Spinal cord (tissue), 10 donors: ENCODE measurements at places on chromosomes 5 and 9.

DNA sequence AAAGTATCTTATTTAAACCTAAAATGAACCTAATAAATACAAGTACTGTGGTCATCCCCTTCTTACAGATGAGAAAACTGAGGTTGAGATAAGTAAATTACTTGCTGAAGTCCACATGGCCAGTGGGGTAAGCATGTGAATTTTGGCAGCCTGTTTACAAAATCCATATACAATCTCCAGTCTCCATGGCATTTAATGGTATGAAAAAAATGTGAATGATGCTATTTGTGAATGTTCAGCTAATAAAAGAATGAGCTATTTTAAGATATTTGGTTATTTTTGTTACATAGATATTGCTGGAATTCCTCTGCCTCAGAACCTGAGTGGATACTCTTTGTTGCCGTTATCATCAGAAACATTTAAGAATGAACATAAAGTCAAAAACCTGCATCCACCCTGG is 19.3 kb upstream of the GPR150 start:
- no peak for DNase-seq

DNA sequence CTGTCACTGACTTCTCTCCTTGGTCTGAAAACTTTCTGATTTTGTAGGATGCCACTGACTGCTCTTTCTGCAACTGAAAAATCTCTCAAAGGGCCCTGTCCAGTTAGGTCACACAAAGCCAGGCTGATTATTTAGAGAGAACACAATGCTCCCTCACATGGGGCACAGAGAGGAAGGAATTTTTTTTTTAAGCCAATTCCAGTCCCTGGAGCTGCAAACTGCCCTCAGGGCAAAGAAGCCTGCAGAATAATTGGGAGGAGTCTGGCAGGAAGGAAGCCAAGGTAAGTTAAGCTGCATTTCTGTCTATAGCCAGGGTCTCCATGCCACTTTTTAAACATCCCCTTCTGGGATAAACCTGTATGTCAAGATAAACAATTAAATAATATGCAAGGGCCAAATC is 305.5 kb downstream of the ZSWIM6 start:
- DNase-seq: no peak

GRCh38 chr5:133853646-133854365 is 114.6 kb downstream of the C5orf15 start:
- no peak for DNase-seq

GRCh38 chr9:95459851-95460517 is 56.8 kb downstream of the PTCH1 start:
- no peak for DNase-seq

- no peak for DNase-seq
These were observed 38.6 kb upstream of the FBP1 start for GRCh38 chr9:94677929-94678328.

GRCh38 chr9:128887914-128888350 is 6.0 kb downstream of the LRRC8A start:
- no peak for DNase-seq

- DNase-seq: no peak
These were observed 278.2 kb downstream of the SLIT3 start for GRCh38 chr5:169022718-169023117.

GRCh38 chr5:149221731-149222342 is 49.8 kb upstream of the AFAP1L1 start:
- no peak for DNase-seq

- DNase-seq: no peak
These were observed 233.7 kb downstream of the SPOCK1 start for GRCh38 chr5:137265457-137265856.

GRCh38 chr9:9817176-9817575 is 795.6 kb downstream of the PTPRD start:
- no peak for DNase-seq

DNA sequence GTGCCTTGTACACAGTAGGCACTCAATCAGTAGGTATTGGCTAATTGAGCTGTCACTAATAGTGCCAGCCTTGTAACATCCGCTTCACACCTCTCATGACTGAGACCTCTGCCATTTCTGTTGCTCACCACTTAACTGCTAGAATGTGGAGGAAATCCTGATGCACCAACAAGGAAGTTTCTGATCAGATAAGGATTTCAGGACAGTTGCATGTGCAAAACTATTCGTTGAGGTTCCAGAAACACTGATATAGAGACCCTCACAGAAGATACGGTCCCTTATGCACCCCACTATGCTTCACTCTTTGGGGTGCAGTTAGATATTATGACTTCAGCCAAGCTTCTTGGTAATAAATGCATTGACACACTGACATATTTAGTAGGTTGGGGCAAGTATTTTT is 10.7 kb downstream of the SAP30L start:
- no peak for DNase-seq

GRCh38 chr5:133967698-133968203 is 674 bp downstream of the C5orf15 start:
- DNase-seq: no peak

DNA sequence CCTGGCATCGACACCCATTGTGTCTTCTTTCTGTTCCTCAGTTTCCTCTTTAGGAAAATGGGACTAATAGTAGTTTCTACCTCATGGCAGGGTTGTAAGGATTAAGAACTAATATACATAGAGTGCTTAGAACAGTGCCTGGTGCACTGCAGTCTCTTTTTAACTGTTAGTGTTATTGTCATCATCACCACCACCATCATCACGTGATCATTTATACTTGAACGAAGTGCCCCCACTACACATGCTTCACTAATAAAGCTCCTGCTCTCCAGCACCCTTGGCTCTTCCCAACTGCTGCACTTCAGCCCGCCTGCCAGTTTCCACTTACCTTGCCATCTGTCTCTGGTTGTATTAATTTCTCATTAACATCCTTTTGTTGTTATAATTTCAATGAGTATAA is 35.8 kb upstream of the MAST4 start:
- DNase-seq: no peak

GRCh38 chr5:87076931-87077330 is 190.8 kb upstream of the RASA1 start:
- DNase-seq: no peak

GRCh38 chr9:70830618-70831017 is 290.8 kb downstream of the TRPM3 start:
- DNase-seq: no peak

DNA sequence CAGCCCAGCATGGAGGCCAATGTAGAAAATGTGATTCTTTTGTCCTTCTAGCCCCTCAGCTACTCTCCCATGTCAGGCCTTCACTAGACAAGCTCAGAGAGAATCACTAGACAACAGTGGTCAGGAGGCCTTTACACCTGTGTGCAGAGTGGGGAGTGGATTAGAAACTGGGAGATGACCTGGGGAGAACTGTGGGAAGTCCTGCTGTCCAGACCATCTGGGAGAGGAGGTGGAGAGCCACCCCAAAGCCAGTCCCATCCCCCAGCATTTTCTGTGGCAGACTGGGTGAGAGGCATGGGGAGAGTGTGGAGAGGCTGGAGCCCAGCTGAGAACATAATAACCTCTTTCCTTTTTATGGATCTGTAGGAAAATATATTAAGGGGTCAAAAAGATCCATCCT is 452.0 kb upstream of the DMAC1 start:
- DNase-seq: no peak

GRCh38 chr5:42680046-42680445 is 76.6 kb upstream of the CCDC152 start:
- no peak for DNase-seq

- DNase-seq: no peak
These were observed 745 bp downstream of the GADD45G start for GRCh38 chr9:89605465-89606048.

DNA sequence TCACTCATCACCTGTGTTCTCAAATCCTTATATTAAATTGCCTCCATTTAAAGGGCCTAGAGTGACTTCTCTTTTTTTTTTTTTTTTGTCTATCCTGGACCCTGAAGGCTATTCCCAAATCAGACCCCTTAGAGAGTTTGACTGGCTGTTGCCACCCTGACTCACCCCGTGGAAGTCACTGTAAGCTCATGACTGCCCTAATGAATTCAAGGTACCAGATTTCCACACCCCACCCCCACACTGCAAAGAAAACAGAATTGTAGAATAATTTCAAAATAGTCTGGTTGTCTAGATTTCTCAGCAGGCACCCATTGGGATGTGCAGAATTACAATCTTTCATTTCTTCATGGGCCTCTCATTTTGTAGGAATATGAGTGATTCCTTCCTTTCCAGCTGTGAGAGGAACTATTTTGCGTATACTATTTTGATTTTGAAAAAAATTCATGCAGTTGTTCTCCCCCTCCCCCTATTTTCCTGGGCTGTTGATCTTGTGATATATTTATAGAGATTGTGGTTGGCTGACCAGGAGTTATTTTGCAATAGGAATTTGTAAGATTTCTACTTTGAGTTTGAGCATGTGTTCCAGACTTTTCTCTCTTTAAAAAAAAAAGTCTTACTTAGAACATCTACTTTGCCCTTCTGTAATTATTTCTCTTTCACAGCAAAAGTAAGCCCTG is 79.1 kb downstream of the ZNF618 start:
- no peak for DNase-seq

DNA sequence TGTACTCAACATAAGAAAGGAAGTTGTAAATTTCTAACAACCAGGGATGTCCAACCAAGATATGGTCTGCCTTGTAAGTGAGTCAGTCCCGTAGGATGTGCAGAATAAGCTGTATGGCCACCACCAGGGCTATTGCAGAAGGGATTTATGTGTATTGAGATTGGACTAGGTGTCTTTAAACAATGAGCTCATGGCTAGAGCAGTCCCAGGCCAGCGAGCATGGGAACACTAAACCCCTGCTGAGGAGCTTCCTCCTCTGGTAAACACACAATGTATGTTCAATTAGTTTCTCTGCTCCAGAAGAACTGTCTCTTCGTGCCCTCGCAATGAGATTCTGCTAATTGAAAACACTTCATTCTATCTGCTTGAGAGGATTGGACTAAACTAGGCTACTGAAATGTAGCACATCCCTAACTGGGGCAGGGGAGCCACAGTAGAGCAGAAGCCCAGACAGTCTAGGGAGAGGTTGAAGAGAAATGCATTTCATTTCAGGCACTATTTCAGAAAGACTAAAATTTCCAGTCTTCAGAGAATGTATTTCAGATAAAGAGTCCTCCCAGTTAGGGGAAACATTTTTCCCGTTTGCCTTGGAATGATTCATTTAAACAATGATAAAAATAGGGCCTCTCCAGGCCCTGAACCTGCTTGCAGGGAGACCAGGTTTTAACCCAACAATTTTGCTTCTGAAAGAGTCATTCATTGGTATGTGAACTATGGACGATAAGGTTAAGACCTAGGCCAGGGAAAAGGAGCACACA is 154.7 kb downstream of the FAM114A2 start:
- DNase-seq: no peak

DNA sequence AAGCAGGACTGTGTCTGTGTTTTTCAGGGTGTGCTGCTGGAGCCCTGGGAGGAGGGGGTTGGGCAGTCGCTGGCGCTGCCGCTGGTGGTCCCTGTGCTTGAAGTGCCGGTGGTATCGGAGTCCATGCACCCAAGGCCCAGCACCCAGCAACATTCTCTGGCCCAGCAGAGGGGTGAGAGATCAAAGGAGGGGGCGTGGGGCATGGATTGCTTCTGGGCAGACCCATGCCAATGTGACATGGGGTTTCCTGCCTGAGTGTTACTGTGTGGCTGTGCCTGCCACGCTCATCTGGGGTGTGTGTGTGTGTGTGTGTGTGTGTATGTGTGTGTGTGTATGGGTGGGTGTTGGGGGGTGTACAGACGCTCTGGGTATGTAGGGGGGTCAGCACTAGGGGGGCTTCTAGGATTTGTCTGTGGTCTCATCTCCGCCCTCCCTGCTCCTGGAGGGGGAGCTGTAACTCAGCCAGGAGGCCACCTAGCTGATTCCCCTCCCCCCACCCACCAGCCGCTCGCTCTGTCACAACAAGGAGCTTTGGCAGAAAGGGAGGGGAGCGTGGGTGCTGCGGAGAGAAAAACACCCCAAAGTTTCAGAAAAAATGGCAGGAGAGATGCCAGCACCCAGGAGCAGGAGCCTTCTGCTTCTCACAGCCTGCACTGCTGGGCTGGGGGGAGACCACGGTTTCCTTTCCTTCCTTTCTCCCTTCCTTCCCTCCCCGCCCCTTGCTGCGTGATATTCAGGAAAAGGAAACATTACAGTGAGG is 35.9 kb upstream of the HSPA9 start:
- peak; percentile 73 for DNase-seq
